Ovary (tissue), 10 donors: ENCODE measurements at places on chromosomes 3 and 15.

- DNase-seq = no peak
Observed at GRCh38 chr3:58679974-58680666, 13.5 kb upstream of the FAM3D start.

DNA sequence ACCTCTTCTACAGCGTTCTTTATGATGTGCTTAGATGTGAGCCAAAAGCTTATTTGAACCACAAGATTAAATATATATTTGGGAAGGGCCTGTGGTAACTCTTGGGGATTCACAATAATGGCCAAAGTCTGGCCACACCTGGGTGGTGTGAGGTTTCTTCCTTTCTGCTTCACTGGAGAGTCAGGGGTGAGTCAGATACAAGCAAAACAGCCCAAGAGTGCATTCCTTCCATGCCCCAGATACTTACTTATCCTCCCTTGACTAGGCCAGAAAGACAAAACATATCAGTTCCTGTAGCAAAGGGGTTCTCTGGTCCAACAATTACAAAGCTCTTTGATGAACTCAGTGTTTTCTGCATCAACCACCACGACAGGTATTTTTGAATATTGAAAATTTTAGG lies 941 bp downstream of the ZBED2 start:
- no peak for DNase-seq

GRCh38 chr3:129429602-129430001 lies 1.2 kb upstream of the EFCAB12 start:
- no peak for DNase-seq

GRCh38 chr3:130918328-130918727 lies 24.4 kb downstream of the ATP2C1 start:
- no peak for DNase-seq

- no peak for DNase-seq
Observed at GRCh38 chr3:132417695-132418411, 551 bp downstream of the DNAJC13 start.

DNA sequence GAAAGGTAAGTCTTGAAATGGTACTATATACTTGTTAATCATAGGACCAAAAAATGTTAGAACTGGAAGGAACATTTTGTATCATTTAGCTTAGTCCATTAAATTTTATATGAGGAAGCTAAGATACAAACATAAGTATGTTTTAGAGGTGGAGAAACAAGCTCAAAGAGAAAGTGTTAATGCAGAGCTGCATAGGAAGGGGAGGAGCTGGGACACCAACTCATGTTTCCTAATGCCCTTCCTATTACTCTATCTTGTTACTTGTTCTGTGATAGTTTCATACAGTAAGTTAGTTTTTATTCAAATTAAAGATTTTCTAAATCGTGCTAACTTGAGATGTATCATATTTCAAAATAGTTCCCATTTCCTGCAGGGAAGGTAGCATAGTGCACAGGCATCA lies 7.4 kb downstream of the SLC35A5 start:
- DNase-seq = no peak

GRCh38 chr3:157581371-157581770 lies 78.2 kb upstream of the VEPH1 start:
- no peak for DNase-seq

- DNase-seq = no peak
Observed at GRCh38 chr3:52693071-52693470, 7.2 kb downstream of the GNL3 start.

GRCh38 chr3:79531566-79532295 lies 236.1 kb downstream of the ROBO1 start:
- no peak for DNase-seq
